ENCODE measurements at places on chromosomes 2 and 18. TPM values are rescaled to one million over a fixed set of nuclear protein-coding genes. Genes with fewer than 3 reads are reported as not detected.

DNA sequence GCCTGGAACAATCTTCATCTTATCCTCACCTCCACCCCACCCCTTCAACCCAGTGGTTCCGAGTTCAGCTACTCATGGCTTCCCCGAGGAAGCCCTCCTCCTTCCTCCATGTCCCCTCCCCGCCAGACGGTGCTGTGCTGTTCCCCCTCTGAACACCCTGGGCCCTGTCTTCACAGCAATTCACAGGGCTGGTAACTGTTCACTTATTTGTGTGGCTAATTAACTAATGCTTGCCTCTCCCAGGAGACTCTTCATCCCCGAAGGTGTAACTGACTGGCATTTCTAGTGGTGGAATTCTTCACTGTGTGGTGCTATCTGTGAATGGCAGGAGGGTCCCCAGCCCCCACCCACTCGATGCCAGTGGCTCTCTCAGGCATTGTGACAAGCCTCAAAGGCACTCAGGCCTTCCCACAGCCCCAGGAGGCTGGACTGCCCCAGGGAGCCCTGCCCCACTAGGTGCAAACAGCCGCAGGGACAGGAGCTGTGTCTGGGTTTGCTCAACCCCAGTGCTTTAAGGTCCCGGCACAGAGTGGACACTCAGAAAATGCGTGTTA, 133.7 kb upstream of the ID2 start:
- DNase-seq = no peak

GRCh38 chr2:168210895-168211570, 36.4 kb downstream of the STK39 start:
- DNase-seq = no peak

DNA sequence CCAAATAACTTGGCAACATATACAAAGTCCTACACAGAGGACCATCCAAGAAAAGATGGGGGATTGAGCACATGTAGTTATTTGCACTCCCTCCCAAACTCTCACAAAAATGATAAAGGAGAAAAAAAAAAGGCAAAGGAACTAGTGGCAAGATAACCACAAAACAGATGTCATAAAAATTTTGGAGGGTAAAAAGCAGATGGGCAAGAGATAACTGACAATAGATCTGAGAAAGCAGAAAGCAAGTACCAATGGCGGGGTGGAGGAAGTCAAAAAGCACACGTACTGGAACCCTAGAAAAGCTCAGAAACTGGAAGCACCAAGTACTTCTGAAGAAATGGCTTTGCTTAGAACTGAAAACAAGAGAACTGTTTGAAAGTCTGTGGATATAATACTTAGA, 82.0 kb downstream of the WDPCP start:
- DNase-seq = no peak

The CTNNA2 gene
- polyA plus RNA-seq = not detected

The CCDC85A gene
- polyA plus RNA-seq = not detected

- no peak for DNase-seq
Measured at GRCh38 chr18:22345718-22346117, 72.0 kb downstream of the CTAGE1 start.

DNA sequence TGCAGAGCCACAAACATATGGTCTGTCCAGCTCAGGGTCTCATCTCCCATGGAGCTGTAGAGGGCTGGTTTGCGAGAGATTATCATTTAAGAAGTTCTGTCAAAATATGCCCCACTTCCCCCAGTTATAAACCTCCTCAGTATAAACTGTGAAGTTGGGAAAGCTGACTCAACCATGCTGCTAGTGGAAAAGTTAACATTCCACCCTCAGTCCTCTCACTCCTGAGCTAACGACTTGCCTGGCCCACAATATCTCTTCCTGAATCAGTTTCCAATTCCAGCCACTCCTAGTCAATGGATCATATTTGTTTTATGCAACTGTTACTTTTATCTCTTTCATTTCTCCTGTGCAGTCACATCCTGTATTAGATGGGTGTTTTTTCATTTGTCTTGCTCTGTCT, 326.2 kb downstream of the SETBP1 start:
- no peak for DNase-seq

DNA sequence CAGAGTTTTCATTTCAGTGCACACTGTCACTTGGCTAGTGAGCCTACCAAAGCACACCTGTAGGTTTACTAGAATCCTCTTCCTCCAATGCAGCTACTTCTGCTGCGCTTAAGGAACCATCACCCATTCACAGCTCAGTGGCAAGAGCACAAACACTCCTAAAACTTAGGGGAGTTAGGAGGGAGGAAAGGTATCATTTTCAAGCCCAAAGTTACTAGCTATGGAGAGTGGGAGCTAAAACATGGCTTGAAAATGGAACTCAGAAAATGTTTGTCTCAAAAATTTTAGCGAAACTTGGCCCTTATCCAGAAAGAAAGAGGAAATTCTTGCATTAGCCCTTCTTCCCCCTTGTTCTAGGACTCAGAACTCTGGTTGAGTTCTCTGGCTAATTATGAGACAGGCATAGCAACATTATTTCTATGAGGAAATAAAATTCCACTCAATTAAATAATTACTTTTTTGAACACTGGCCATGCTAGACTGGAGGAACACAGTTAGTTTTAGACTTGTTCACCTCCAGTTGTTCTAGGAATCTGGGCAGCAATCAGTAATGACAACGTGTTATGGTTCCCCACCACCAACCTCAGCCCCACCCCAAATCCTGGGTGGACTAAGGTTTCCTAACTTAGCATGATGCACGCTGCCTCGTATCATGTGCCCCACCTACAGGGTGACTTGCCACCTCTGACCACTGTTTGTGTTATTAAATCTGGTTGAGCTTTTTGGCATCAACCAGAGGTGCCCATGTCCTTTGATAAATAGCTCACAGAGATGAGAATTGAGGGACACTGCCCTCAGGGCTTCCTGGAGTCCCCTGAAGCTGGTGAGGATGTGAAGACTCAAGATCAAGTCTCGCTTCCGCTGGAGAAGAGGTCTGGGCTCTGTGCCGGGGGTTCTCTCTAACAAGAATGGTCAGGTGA, 32.8 kb downstream of the LPIN2 start:
- peak; percentile 49 for DNase-seq
